Kasumi-1 (cell line): ENCODE measurements at places on chromosomes 3 and 15.

GRCh38 chr3:86989611-86990010 is 1.3 kb downstream of the VGLL3 start:
- no peak for DNase-seq

DNA sequence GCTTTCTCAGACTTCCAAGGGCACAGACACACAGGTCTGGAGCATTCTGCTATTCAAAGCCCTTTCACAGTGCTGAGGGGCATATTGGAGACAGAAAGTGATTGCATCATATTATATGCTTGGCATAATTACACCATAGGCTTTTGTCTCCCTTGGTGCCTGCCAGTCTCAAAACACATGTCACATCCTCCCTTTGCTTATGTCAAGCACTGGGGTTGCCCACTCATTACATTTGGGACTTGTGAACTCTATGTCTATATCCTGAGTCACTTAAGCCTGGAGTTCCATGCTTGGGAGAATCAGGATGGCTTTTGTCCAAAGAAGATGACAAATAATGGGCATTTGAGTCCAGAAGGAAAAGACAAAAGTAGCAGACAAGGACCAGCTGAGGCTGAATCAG is 12.3 kb upstream of the PDZRN3 start:
- no peak for DNase-seq

GRCh38 chr3:124772081-124772831 is 42.0 kb downstream of the UMPS start:
- no peak for DNase-seq

DNA sequence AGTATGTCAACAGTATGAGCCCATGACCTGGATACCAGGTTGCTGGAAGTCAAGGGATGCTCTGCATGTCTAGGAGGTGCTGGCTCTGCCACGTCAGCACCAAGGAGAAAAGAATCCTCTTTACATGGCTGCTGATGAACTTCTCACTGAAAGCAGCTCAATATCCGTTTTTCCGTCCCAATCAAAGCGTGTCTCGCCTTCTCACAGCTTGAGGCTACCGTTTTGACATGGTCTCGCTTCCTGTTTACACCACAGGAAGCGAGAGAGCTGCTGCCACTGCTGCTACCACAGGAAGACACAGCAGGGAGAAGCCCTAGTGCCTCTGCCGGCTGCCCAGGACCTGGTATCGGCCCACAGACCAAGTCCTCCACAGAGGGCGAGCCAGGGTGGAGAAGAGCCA is 27.3 kb downstream of the STARD5 start:
- peak; percentile 98 for DNase-seq

DNA sequence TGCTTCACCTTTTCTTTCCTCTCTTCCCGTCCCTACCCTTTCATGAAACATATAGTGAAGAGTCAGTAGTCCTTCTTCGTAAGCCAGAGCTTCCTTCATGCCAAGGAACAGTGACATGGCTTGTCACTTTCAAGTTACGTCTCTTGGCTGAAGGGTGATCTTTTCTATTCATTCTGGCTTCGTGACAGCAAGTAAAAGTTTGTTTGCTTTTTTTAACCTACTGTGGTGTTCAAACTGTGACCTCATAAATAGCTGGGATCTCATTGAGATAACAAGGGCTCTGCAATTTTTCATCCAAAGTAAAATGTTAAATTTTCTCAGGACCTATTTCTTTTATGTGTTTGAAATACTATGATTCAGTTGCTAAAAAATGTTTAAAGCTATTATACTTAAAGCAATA is 10.5 kb downstream of the CDIN1 start:
- DNase-seq, result no peak

- DNase-seq, result no peak
These were observed 18.2 kb upstream of the SKOR1 start for GRCh38 chr15:67807141-67807540.

DNA sequence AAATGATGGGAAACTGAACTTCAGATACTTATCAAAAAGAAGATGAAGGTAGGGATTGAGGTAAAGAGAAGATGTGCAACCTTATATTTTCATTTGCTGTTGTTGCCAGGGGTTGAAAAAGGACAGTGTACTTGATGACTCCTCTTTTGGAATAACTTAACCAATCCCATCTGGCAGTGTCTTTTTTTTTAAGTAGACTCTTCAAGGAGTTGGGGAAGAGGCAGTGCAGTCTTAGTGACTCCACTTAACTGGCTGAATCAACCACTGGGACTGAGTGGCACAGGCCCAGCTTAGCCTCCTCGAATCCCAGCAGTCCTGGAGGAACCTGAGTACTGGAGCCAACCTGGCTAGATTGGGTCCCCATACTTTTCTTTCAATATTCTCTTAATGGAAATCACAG is 27.3 kb upstream of the FILIP1L start:
- DNase-seq, result no peak

DNA sequence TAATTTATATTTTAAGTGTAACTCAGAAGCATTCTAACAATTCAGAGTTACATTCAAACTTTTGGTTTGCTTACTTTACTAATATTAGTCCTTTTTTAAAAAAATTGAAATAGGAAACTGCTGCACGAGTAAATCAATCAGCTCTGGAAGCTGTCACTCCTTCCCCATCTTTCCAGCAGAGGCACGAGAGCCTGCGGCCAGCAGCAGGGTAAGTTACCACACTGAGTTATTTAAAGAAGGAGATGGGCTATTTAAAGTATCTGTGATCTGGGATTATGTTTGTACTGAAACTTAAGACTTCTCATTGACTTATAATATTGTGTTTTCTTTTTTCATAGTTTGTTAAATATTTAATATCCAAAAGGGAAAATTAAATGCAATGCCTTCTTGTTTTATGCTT is 29.3 kb downstream of the APPL1 start:
- no peak for DNase-seq

DNA sequence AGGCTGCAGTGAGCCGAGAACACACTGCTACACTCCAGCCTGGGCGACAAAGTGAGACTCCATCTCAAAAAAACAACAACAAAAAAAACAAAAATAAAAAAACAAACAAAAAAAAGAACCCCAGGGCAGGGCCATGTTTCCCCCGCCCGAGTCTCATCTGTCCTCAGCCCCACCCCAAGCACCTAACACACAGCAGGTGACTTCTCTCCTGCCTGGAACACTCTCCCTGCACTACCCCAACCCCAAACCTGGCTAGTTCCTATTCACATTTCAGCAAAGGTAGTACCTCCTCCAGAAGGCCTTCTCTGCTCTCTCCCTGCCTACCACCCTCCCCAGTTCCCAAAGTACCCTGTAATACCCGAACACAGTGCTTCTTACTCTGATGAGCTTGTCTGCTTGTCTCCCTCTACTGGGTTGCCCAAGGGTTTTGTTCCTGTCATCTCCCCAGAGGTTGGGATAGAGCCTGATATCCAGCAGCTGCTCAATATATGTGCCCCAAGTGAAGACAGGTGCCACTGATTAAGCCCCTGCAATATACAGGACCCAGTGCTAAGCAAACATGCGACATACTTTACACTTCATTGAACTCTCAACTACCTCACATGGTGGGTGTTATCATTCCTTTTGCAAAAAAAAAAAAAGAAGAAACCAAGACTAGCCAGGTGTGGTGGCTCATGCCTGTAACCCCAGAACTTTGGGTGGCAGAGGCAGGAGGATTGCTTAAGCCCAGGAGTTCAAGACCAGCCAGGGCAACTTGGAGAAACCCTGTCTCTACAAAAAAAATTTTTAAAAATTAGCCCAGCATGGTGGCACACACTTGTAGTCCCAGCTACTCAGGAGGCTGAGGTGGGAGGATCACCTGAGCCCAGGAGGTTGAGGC is 103.6 kb downstream of the DAPK2 start:
- no peak for DNase-seq

GRCh38 chr15:80070840-80071239 is 11.4 kb downstream of the ZFAND6 start:
- DNase-seq, result no peak

DNA sequence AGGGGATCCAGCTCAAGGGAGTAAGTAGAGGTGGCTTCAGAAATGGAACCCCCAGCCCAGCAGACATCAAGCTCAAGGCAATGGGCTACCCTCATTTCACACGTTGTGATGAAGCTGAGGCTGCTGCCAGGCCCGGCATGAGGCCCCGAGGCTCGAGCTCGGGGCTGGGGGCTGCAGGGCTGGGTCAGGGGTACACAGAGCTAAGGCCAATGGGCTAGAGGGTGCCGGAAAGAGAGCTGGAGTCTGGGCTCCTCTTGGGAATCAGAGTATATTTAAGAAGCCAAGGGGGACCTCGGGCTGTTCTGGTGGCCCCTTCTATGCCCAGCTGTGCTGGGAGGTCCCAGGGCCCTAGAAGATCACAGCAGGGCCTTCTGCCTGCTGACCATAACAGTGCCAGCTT is 7.4 kb downstream of the PRSS50 start:
- no peak for DNase-seq

DNA sequence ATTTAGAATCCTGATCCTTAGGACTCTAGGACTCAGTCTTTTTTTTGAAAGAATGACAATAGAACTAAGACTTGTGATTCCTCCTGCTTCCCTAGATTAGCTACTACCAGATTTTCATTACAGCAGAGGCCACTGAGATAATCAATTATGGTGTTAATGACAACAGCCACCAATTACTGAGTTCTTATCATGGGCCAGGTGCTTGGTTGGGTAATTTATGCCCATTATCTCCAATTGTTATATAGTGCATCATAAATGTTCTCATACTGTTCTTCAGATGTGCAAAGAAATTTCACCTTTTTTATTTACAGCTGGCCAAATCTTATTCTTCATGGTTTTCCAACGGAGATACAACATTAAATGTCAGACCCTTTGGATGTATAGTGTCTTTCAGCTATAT is 162.9 kb upstream of the CMC1 start:
- DNase-seq, result no peak

DNA sequence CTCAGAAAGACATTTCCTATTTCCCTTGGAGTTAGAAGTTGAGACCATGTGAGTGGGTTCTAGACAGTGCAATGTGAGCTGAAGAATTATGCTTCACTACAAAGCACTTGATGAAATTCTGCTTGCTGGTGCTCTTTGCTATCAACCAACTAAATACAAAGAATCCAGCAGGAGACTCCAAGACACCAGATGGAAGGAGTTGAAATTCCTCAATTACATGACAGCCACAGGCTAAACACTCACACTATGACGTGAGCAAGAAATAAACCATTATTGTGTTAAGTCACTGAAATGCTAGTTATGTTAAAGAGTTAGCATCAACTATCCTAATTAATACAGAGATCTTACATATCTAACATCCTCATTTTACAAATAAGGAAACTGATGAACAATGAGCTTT is 8.2 kb upstream of the MAP4 start:
- DNase-seq, result no peak

DNA sequence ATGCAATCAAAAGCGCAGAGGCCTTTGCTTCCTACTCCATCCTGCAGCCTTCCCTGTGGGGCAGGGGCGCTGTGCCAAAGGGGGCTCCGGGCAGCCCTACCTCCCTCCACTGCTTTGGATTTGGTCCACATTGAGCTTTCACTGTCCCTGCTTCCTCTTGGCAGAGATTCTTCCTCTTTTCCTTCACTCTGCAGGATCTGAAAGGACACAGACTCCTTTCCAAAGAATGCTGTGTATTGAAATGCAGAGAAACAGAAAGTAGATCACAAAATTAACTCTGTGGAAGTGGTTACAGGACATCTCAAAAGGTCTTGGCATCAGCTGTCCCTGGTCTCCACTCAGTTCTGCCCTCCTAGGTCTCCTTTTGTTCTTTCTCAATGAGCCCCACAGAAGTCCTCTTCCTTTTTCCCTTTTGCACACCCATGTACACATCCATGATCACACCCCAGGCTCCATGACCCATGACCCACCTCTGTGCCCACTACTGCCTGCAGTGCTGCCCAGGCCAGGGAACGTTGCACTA is 64.1 kb downstream of the CCR1 start:
- no peak for DNase-seq

DNA sequence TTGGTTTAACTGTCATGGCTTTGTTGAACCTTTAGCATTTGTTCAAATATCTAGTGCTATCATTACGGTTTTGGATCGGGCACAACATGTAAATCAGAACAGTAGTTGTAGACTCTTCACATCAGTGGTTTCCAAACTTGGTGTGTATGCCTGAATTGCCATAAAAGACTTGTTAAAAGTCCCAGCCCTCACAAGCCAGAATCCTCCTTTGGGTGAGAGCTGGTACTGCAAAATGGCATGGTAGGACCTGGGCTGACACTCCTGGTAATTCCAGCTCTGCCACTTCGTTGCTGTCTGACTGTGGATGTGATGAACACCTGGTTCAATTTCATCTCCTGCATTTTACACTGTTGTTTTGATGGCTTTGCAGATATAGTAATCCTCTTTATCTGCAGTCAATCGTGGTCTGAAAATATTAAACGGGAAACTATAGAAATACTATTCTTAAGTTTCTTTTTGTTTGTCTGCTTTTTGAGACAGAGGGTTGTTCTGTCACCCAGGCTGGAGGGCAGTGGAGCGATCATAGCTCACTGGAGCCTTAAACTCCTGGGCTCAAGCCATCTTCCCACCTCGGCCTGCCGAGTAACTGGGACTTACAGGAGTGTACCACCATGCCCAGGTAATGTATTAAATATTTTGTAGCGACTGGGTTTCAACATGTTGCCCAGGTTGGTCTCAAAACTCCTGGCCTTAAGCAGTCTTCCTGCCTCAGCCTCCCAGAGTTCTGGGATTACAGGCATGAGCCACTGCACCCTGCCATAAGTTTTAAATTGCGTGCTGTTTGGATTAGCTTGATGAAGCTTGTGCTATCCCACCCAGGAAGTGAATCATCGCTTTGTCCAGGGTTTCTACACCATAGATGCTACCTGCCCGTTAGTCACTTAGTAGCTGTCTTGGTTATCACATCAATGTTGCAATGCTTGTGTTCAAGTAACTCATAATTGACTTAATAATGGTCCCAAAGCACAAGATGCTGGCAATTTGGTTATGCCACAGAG is 61.6 kb downstream of the RAB7A start:
- peak; percentile 45 for DNase-seq

- no peak for DNase-seq
These were observed 7.6 kb downstream of the ICE2 start for GRCh38 chr15:60471314-60471713.

- no peak for DNase-seq
These were observed 10.3 kb downstream of the CAV3 start for GRCh38 chr3:8743911-8744310.

- DNase-seq, result no peak
These were observed 8.9 kb downstream of the TPM1 start for GRCh38 chr15:63051156-63052066.

- DNase-seq, result no peak
These were observed 116.2 kb upstream of the ABHD17C start for GRCh38 chr15:80578871-80579270.

- no peak for DNase-seq
These were observed 49.4 kb upstream of the TNFAIP8L3 start for GRCh38 chr15:51144021-51144532.

DNA sequence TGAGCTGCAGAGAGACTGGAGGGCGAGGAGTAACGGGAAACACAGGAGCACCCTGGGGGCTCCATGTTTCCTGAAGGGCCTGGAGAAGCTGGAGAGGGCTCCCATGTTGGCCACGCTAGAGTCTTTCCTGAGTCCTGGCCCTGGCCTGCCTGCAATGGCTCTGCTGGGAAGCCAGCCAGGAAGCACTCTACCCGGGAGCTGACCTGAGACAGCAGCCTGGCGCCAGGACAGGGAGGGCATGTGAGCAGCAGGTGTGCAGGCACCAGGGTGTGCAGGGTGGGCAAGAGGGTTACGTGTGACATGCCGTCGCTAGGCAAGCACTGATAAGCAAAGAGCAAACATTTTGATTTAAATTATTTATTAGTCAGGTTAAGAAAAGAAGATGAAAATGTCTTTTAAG is 301.4 kb downstream of the OCA2 start:
- no peak for DNase-seq

GRCh38 chr3:132037581-132037980 is 2.8 kb upstream of the CPNE4 start:
- no peak for DNase-seq

GRCh38 chr3:133859381-133860234 is 36.1 kb downstream of the RAB6B start:
- no peak for DNase-seq

GRCh38 chr15:31128919-31129768 is 27.6 kb upstream of the TRPM1 start:
- peak; percentile 51 for DNase-seq
